ENCODE measurements at places on chromosomes 1 and 21.

DNA sequence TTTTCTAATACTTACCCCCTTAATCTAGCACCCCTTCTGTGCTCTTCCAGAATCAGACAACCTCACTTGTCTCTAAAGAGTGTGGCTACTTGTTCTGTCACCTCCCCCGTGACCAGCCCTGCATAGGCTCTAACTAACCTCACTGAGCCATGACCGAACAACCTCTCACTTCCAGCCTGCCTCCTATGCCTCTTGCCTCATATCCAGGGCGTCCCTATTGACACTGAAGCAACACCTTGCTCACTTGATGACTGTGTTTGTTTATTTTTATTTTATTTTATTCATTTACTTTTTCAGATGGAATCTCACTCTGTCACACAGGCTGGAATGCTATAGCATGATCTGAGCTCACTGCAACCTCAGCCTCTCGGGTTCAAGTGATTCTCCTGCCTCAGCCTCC lies 235.1 kb upstream of the B3GALT2 start:
- DNase-seq: no peak
- H3K36me3 ChIP-seq: no peaks in the 10 kb centered on the region
- no peaks in the 10 kb centered on the region for H3K27me3 ChIP-seq
- peaks cover 12% of the 10 kb centered on the region for H3K4me1 ChIP-seq
- no peak overlapping the region for H3K4me3 ChIP-seq

DNA sequence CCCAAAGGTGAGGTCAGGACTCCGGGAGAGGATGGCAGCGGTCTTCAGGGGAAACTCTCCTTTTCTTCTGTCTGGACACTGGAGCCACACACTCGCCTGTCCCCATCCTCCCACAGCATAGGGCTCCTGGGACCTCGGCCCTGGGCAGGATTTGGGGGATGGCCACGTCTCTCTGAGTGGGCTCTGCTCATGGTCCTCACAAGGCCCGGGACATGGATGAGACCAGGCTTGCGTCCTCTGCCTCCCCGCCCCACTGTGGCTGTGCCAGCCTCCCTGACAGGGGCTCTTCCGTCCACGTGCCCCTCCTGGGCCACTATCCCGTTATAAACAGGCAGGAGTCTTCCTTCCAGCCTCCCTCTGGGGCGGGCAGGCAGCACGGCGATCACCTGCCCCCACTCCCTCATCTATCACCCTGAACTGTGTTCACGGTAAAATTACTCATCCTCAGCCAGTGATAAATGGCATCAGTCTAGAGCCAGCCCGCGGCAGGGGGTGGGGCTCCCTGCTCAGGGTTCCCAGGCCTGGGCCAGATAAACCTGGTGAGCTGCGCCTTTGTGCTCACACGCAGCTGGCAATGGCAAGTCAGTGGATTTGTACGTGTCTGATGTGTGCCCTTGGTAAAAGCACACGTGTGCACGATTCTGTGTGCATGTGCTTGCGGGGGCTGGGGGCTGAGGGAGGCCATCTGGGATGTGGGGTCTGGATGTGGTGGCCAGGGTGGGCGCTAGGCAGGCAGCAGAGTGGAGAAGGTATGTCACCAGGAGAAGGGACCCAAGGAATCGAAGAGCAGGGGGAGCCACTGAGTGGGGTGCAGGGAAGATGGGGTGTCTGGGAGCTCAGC lies 12.6 kb upstream of the SAMD11 start:
- peaks cover 63% of the 10 kb centered on the region for H3K27me3 ChIP-seq
- DNase-seq: peak; percentile 55
- peaks cover 26% of the 10 kb centered on the region for H3K4me1 ChIP-seq
- no peak overlapping the region for H3K27ac ChIP-seq
- no peak overlapping the region for H3K4me3 ChIP-seq

- no peak overlapping the region for H3K4me3 ChIP-seq
- H3K4me1 ChIP-seq: peaks cover 41% of the 10 kb centered on the region
- no peak overlapping the region for H3K27ac ChIP-seq
- no peaks in the 10 kb centered on the region for H3K27me3 ChIP-seq
- no peak for DNase-seq
- peaks cover 4% of the 10 kb centered on the region for H3K36me3 ChIP-seq
These were observed 12.8 kb downstream of the OTUD7B start for GRCh38 chr1:149997585-149998262.

DNA sequence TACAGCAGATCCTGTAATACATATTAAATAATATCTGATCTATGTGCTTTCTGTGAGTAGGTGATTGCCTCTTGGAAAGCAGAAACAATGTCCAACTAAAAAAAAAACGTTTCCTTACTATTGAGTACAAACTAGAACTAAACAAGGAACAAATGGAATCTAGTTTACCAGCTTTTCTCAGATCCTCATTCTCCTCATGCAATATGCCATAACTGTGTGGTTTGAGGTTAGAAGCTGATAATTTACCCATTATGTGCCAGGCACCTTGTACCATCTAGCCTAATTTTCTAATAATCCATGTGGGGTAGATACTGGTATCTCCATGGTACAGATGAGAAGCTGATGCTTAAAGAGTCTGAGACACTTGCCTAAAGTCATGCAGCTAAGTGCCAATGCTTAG lies 154.7 kb downstream of the PTGER3 start:
- H3K27ac ChIP-seq: no peak overlapping the region
- DNase-seq: no peak
- H3K27me3 ChIP-seq: no peaks in the 10 kb centered on the region
- H3K36me3 ChIP-seq: no peaks in the 10 kb centered on the region
- H3K4me1 ChIP-seq: peaks cover 6% of the 10 kb centered on the region

GRCh38 chr1:5896706-5897660 lies 95.2 kb downstream of the NPHP4 start:
- DNase-seq: no peak
- H3K4me3 ChIP-seq: no peak overlapping the region
- H3K27ac ChIP-seq: no peak overlapping the region
- no peaks in the 10 kb centered on the region for H3K27me3 ChIP-seq

Data from suprapubic skin (tissue), 4 donors.